Foreskin fibroblast (primary cell): ENCODE measurements at places on chromosomes 1 and 21.

- no peak for DNase-seq
These were observed 62.2 kb upstream of the ATP1B1 start for GRCh38 chr1:169044296-169044695.

GRCh38 chr1:4762146-4762545 is 107.7 kb downstream of the AJAP1 start:
- DNase-seq: no peak

- DNase-seq: no peak
These were observed 104.6 kb downstream of the ENAH start for GRCh38 chr1:225548140-225548857.

DNA sequence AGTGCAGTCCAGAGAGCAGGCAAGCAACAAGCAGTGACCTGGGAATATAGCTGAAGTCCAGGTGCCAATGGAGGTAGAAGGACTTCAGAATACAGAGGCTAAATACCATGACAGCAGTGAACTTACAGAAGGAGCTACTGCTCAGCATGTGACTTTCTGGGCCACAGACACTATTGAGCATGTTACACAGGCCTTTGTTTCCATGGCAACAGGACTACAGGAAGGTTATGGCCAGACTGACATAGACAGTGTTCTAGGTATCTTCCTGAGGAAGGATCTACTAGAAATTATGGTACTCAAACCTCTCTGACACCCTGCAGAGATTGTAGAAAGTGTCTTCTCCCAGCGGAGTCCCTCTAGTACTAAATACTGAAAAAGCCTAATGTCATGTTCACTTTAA is 11.0 kb downstream of the OR2M5 start:
- no peak for DNase-seq

GRCh38 chr1:221217029-221217428 is 337.8 kb downstream of the HLX start:
- peak; percentile 58 for DNase-seq

DNA sequence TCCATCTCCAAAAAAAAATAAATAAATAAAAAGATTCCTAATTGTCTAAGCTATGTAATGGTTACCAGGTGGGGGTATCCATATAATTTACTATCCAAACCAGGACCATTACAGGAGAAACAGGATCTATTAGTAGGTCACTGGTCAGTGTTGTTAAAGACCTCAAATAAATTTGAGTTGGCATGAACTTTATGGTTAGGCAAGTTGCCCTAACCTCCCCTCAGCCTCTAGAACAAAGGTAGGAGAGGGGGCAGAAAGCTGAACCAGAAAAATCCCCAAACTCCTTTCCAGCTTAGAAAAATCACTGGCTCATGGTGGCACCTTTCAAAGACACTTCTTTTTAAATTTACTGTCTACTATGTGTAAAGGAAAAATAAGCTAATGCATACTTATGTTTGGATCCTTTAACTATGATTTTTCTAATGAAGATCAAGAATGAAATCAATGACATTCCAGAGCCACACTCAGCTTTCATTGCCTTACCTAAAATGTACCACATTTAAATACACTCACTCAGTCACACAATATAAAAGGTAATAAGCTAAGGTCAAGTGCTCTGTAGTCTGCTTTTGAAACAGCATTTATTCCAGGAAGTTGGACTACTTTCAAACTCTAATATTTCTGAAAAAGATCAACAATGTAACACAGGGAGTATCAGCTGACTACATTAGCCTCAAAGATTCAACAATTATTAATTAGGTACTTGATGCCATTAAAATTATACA is 13.8 kb downstream of the EIF4G3 start:
- no peak for DNase-seq

DNA sequence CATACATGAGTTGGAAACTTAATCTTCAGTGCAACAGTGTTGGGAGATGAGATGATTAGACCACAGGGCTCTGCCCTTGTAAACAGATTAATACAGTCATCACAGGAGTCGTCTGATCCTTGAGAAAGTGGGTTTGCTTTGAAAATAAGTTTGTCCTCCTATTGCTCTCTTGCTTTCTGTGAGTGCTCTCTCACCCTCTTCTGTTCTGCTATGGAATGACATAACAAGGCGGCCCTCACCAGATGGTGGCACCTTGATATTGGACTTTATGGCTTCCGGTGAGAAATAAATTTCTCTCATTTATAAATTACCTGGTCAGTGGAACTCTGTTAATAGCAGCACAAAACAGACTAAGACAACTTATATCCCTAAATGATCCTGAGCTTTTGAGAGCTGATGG is 353.6 kb downstream of the BRINP3 start:
- no peak for DNase-seq

GRCh38 chr1:86965012-86965826 is 50.8 kb downstream of the HS2ST1 start:
- peak; percentile 24 for DNase-seq

DNA sequence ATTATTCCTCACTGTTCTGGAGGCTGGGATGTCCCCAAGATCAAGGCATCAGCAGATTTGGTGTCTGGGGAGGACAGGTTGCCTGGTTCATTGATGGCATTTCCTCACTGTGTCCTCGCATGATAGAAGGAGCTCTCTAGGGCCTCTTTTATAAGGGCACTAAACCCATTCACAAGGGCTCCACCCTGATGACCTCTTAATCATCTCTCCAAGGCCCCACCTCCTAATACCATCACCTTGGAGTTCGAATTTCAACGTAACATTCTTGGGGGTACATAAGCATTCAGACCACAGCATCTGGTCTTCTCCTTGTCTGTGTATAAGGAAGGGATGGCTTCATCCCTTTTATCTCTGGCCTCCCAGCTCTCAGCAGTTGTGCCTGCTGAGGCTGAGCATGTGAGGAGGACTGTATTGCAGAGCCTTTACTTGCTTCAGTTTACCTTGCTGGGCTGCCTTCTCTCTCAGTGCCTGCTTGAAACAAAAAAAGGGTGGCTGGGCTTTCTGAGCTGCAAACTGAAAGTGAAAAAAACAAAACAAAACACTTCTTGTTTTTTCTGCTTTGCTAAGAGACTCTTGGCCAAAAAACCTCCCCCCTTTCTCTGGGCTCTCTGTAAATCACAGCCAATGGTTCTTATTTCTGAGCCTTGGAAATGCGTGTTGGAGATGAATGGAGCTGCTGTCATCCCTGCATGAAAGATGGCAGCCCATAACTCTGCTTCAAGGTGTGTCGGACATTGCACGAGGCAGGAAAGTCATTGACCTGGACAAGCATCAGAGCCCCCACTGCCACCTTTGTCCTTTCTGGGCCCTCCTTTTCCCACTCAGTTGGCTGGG is 75.8 kb downstream of the RHOU start:
- no peak for DNase-seq

- DNase-seq: no peak
These were observed 11.8 kb downstream of the CD101 start for GRCh38 chr1:117013309-117013858.

DNA sequence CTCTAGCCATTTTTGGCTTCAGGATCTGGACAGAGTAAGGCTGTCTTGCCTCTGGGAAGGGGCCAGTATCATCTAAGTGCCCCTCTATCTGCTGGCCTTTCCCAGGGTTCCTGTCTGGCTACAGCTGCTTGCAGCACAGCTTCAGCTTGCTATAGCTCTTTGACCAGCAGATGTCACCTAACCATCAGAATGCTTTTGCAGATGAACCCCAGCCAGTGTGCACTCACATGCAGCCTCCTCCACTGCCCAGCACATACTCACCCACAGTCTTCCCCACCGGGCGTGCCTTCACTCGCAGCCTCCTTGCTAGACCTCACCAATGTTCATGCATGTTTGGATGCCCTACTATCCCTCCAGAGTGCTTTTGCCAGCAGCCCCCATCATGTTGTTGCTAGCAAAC is 769.0 kb downstream of the BRINP3 start:
- DNase-seq: peak; percentile 6

DNA sequence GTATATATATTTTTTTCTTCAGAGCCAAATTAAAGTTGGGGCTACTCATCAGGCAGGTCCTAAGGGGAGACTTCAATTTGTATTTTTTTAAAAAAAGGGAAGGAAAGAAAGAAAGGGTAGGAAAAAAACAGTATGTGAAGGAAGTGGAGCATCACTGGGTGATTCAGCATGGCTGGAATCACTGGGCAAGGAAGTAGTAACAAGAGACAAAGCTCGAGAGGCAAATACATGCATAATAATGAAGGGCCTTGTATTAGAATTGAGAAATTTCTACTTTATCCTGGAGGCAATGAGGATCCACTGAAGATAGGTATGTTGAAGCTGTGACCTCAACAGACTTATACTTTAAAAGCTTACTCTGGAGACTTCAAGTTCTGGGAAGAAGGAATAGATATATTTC is 184.4 kb downstream of the COQ8A start:
- DNase-seq: no peak

- peak; percentile 89 for DNase-seq
These were observed 12.6 kb downstream of the ZC3H12A start for GRCh38 chr1:37486680-37487618.

DNA sequence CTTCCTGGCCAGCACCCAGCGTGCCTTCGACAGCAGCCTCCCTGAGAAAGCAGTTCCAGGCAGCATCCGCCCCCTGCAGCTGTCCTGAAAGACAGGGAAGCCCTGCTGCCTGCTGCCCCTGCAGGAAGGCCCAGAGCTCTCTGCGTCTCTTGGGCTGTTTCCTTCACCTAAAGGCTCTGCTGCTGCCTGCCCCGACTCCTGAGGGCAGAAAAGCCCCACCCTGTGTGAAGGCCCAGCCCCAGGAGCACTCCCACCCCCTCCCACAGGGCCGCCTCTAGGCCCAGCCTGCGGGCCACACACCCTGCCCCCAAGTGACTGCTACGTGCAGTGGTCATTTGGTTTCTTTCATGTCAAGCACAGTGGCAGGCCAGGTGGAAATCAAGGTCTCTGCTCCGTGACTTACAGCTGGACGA is 12.4 kb downstream of the RIPK4 start:
- DNase-seq: no peak
